Type B pancreatic cell (in vitro differentiated cells): ENCODE measurements at places on chromosomes 7 and 10.

GRCh38 chr7:28711114-28711513 lies 247.0 kb downstream of the TRIL start:
- no peak for DNase-seq

DNA sequence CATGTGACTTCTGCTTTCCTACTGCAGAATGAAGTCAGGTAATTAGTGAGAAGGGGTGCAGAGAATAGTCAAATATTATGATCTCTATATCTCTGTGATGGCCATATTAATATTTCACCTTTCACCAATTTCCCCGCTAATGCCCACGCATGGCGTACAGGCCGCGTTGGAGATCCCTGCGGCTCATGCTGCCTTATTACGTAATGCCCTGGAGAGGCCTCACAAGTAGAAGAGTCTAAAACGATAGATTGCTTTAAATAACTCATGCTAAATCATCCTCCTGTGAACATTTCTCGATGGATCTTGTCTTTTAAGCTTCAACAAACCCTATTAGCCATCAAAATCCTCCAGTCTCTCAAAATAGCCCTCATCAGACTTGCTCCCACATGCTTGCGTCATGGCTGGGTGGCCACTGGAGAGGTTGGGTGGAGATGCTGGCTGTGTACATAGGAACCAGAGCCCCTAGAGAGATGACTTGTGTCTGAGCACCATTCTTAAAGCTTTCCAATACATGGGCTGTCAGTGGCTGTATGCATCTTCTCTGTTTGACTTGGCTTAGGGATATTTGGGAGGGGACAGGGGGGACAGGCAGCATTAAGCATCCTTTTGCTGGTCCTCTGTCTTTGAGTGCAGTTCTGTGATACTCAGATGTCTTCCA lies 79.5 kb upstream of the INSYN2A start:
- DNase-seq, result no peak

GRCh38 chr10:11255796-11256444 lies 238.2 kb downstream of the CELF2 start:
- no peak for DNase-seq

DNA sequence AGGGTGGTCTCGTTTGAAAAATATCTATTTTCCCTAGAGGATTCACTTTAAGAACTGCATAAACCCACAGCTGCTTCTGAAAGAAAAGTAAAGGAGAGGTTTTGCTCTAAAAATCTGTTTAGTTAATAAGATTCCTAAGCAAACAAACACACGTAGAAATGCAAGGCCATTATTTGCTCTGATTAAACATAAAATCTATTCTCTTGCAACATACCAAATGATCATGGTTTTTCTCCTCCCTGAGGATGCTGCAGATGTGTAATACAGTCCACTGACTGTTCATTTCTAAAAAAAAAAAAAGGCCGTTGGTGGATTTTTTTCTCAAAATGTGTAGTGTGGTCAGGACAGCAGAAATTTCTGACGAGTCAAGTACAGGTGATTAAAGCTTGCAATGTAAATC lies 98.6 kb downstream of the BUB3 start:
- no peak for DNase-seq

- DNase-seq, result no peak
Measured at GRCh38 chr7:37141742-37142141, 306.9 kb downstream of the ELMO1 start.
